ENCODE measurements at places on chromosomes 13 and 19. TPM values are rescaled to one million over a fixed set of nuclear protein-coding genes. Genes with fewer than 3 reads are reported as not detected.

DNA sequence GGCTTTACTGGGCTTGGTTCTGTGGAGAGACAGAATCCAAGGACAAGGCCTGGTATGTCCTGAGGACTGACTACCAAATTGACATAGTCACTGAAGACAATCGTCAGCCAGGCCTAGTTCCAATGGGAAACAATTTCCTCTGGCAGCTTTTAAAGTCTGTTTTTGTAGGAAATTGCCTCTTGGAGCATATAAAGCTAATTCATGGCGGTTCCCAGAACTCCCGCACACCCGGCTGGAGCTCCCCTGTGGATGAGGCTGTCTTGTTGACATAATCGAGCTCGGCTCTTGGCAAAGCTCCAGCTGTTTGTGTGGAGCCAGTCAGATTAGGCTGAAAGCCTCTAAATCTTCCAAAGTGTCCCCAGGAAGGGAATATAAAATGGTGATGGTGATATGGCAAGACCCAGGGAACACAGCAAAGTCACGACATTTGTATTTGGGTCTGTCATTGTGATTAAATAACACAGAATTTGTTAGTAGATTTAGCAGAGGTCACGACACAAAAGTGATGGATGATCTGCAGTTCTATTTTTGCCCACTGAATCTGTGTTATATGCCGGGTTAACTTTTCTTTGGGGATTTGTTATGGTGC, 395.0 kb downstream of the PCDH9 start:
- no peak overlapping the region for H3K4me3 ChIP-seq
- no peaks in the 10 kb centered on the region for H3K4me1 ChIP-seq
- no peaks in the 10 kb centered on the region for H3K27me3 ChIP-seq
- no peaks in the 10 kb centered on the region for H3K36me3 ChIP-seq
- peak; percentile 18 for DNase-seq

Gene KANK3
- not detected for total RNA-seq

GRCh38 chr13:106471957-106472543, 63.4 kb downstream of the EFNB2 start:
- no peaks in the 10 kb centered on the region for H3K4me1 ChIP-seq
- no peak overlapping the region for H3K27ac ChIP-seq
- no peaks in the 10 kb centered on the region for H3K36me3 ChIP-seq
- DNase-seq, result peak; percentile 91

DNA sequence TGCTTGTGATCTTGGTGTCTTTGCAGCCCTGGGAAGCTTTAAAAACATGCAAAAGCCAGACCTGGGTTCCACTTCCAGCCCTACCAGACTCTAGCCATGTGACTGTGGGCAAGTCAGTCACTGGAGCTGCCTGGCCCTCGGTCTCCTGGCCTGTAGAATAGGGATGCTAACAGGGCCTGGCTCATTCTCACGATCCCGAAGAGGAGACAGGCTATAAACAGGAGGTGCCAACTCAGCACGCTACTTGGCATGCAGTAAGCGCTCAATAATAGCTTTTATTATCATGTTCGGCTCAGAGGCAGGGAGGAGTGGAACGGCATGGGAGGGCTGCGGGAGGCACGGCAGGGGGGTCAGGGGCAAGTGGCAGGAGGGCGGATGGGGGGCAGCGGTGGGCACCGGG, 1.7 kb downstream of the CTXN1 start:
- H3K27me3 ChIP-seq, result no peaks in the 10 kb centered on the region
- no peak for DNase-seq
- H3K4me1 ChIP-seq, result peaks cover 28% of the 10 kb centered on the region
- H3K4me3 ChIP-seq, result no peak overlapping the region

- peak; percentile 14 for DNase-seq
- no peaks in the 10 kb centered on the region for H3K4me1 ChIP-seq
- no peak overlapping the region for H3K27ac ChIP-seq
- H3K27me3 ChIP-seq, result peaks cover 9% of the 10 kb centered on the region
- H3K4me3 ChIP-seq, result no peak overlapping the region
Observed at GRCh38 chr13:78131811-78132210, 213.2 kb upstream of the EDNRB start.

DNA sequence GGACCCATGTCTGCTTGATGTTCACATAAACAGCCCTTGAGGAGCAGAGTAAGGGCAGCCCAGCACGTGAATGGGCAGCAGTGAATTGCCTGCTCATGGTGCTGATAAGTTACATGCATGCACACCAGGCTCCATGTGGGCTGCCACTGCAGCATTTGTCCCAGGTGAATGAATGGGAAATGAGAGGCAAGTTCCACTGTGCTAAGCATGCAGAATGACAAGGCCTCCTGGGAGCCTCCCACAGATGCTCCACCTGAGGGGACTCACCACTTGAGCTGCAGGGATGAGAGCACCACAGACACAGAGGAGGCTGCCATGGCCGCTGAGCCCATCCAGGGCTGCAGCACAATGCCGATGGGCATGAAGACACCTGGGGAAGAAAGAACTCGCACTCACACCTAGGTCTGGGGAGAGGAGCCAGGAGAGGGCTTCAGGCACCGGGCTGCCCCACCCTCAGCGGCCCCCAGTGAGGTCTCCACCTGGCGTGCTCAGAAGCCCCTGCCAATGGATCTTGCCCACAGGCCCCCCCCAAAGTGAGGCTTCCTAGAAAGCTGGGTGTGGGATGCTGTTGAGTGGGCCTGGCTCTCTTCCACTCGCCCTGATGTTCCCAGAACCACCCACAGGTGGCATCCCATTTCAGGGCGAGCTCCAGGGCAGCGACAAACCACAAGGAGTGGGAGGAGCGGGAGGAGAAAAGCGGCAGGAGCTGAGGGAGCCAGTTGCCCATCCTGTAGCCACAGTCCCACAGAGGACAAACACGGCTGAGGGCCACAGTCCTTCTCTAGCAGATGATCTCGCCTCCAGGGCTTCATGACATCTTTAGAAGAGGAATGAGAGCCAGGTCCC, 73.8 kb downstream of the CCDC70 start:
- H3K27ac ChIP-seq, result no peak overlapping the region
- H3K4me1 ChIP-seq, result no peaks in the 10 kb centered on the region
- no peaks in the 10 kb centered on the region for H3K27me3 ChIP-seq
- DNase-seq, result no peak
- peaks cover 1% of the 10 kb centered on the region for H3K36me3 ChIP-seq

DNA sequence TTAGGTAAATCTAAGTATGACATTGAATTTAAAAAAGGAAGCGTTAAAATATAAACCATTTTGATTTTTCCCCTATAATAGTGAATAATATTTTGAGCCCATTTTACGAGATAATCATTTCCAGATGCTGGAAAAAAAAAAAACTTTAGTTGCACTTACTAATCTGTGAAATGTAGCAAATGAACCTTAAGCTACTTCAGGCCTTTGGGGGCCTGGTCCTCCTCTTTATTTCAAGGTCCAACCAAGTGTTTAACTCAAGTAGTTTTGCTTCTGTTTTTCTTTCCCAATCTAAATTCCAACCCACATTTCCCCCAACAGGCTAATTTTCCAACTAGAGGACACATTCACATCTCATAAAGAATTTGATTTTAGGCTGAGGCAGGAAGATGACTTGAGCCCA, 101.2 kb downstream of the TNFRSF19 start:
- no peak for DNase-seq
- no peaks in the 10 kb centered on the region for H3K27me3 ChIP-seq
- H3K4me1 ChIP-seq, result peaks cover 34% of the 10 kb centered on the region
- peaks cover 40% of the 10 kb centered on the region for H3K36me3 ChIP-seq
- no peak overlapping the region for H3K4me3 ChIP-seq

- H3K4me3 ChIP-seq, result no peak overlapping the region
- no peak for DNase-seq
- H3K27me3 ChIP-seq, result no peaks in the 10 kb centered on the region
- H3K36me3 ChIP-seq, result peaks cover 70% of the 10 kb centered on the region
- peaks cover 5% of the 10 kb centered on the region for H3K4me1 ChIP-seq
Observed at GRCh38 chr19:4690361-4690760, 20.2 kb upstream of the MYDGF start.

- no peak overlapping the region for H3K4me3 ChIP-seq
- no peaks in the 10 kb centered on the region for H3K4me1 ChIP-seq
- H3K27me3 ChIP-seq, result peaks cover 3% of the 10 kb centered on the region
- no peak overlapping the region for H3K27ac ChIP-seq
- no peak for DNase-seq
Observed at GRCh38 chr19:7575434-7576040, 20.1 kb upstream of the CAMSAP3 start.

Gene WDFY2
- 4.3 TPM for total RNA-seq

DNA sequence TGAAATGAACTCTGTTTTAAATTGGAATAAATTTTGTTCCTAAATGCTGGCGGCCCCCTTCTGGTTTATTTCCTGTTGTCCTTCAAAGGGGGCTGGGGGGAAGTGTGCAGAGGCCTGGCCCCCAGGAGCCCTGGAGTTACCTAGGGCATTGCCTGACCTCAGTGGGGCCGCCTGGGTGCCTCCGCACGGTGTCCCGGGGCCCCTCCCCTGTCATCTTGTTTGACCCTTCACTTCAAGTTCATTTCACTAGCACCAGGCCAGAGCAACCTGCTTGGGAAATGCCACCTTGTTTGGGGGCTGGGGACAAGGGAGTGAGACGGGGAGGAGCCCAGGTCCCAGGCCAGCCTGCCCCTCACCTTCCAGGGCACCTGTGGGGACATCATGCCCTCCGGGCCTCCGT, 11.9 kb upstream of the GNA15 start:
- H3K27ac ChIP-seq, result no peak overlapping the region
- H3K36me3 ChIP-seq, result peaks cover 9% of the 10 kb centered on the region
- no peaks in the 10 kb centered on the region for H3K4me1 ChIP-seq

GRCh38 chr19:42317535-42317934, 4.4 kb downstream of the TMEM145 start:
- no peak overlapping the region for H3K4me3 ChIP-seq
- peaks cover 26% of the 10 kb centered on the region for H3K27me3 ChIP-seq
- H3K36me3 ChIP-seq, result no peaks in the 10 kb centered on the region

Gene WDR88
- not detected for total RNA-seq

DNA sequence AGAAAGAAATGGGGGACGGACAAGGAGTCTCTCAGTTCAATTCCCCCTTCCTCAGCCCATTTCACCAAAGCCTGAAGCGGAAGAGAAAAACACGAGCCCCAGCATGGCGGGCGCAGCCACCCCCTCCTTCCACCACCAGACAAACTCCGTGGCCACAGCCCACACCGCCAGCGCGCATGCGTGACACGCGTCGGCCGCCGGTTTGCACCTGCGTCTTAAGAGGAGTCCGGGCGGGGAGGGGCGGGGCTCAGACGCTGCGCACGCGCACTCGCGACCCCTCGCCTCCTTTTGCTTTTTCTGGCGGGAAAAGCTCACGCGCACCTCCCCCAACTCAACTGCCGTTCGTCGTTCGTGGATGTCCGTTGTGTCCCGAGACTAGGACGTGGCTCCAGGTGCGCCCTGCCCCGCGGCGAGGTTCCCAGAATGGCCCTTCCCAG, at the start of gene KASH5:
KASH5 (plus strand) TSS at position 314 of the 437 bp plus-strand sequence. CDS start 2,635 bp downstream, outside the sequence.
- no peaks in the 10 kb centered on the region for H3K4me1 ChIP-seq

DNA sequence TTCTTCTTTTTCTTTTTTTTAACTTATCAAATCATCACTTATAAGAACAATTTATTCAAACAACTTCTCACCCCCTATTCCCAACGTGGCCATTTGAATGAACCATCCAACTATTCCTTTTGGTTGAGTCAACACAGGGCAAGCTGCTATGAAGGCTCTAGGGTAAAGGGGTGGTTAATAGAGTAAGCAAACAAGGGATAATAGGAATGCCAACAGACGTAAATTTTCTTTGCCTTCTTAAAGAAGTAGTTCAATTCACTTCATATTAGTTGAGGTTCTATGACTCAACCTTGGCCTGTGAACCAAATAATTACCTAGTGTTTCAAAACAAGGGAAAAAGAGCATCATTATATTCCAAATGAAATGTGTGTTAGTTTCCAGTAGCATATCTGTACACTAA, 1383.8 kb upstream of the SLC10A2 start:
- no peak for DNase-seq
- no peak overlapping the region for H3K27ac ChIP-seq
- H3K36me3 ChIP-seq, result no peaks in the 10 kb centered on the region
- no peaks in the 10 kb centered on the region for H3K4me1 ChIP-seq
- H3K4me3 ChIP-seq, result no peak overlapping the region

- no peaks in the 10 kb centered on the region for H3K36me3 ChIP-seq
- H3K4me3 ChIP-seq, result no peak overlapping the region
- DNase-seq, result no peak
- no peaks in the 10 kb centered on the region for H3K4me1 ChIP-seq
- H3K27ac ChIP-seq, result no peak overlapping the region
Observed at GRCh38 chr19:407511-408440, 1.2 kb downstream of the C2CD4C start.

Gene THSD1
- 19.0 TPM for total RNA-seq

GRCh38 chr13:106490569-106491321, 44.7 kb downstream of the EFNB2 start:
- no peaks in the 10 kb centered on the region for H3K27me3 ChIP-seq
- DNase-seq, result no peak
- H3K27ac ChIP-seq, result no peak overlapping the region
- H3K4me1 ChIP-seq, result no peaks in the 10 kb centered on the region

Gene LTBP4
- total RNA-seq, result 4.4 TPM
